Activated CD4-positive, alpha-beta T cell treated with anti-CD3 and anti-CD28 coated beads, Interleukin-2, amount 50 U/mL, for 16 hours (primary cell): ENCODE measurements at places on chromosomes 6 and 20.

GRCh38 chr6:94213226-94213625 lies 793.9 kb upstream of the EPHA7 start:
- no peak for DNase-seq

GRCh38 chr20:58719971-58720371 lies 27.4 kb downstream of the NPEPL1 start:
- DNase-seq, result no peak

DNA sequence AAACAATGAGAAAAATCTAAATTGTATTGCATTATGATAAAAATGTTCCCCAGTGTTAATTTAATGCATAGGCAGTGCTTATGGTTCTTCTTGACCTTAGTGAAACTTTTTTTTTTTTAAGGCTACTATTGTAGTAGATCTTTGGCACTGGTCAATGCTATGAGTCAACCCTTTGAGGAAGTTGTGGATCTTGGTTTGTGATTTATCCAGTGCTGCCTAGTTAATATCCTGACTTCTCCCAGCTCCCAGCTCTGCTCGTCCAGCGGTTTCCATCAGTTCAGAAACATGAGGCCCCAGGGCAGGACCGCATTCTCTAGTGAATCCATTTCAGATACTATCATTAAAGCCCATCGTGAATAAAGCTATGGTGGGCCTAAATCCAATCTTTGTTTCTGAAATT lies 364.5 kb upstream of the JARID2 start:
- no peak for DNase-seq

DNA sequence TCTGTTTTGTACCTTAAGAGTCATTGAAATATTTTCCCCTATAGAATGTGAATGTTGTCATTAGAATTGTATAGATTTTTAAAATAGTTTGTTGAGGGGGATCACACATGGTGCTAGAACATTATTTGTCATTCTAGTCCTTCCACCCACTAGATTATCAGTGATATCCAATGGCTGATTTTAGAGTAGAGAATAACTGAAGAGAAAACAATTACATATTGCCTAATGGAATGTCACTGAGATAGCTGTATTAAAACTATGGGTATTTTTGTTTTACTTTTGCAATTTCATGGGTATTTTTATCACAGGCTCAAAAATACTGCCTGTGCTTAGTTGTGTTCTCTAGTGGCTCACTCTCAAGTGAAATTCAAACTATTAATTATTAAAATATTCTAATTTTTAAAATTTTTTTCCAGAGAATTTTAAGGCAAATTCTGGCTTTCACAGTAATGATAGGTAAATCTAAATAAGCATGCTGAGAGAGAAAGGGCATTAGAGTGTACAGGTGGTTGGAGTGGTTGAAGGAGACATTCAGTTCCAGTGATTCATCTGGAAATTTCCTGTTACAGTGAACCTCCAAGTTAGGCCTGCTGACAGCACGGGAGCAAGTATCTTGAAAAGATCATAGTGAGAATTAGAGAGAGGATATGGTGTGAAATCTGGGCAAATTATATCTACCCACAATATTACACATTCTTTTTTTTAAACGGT lies 399.6 kb downstream of the NKAIN2 start:
- DNase-seq, result no peak

GRCh38 chr6:150058986-150059385 lies 9.9 kb downstream of the ULBP3 start:
- no peak for DNase-seq

GRCh38 chr6:142833054-142833453 lies 111.9 kb downstream of the HIVEP2 start:
- peak; percentile 70 for DNase-seq

- DNase-seq, result no peak
Observed at GRCh38 chr20:50202677-50203076, 12.0 kb downstream of the CEBPB start.

- no peak for DNase-seq
Observed at GRCh38 chr6:82984720-82985119, 80.9 kb downstream of the UBE3D start.

- DNase-seq, result no peak
Observed at GRCh38 chr6:125738276-125738675, 11.2 kb upstream of the HEY2 start.

DNA sequence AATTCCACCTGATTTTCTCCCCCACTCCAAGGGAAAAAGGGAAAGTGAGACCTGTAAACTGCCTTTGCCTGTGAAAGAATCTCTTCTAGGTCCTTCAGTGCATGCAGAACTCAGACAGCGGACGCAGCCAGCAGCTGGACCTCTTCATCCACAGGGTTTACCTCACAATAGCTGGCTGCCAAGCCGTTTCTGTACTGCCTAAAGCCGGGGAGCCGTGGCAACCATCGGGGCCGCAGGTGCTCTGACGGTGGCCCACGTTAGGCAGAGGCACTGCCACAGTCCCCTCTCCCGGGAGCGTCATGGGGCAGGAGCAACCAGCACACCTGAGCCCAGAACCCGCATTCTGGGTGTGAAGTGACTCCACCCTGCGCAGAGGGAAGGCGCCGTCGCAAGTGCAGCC lies 206.1 kb downstream of the TTLL2 start:
- no peak for DNase-seq
